COLO829 (cell line): ENCODE measurements at places on chromosomes 1 and 21.

- no peak for DNase-seq
Measured at GRCh38 chr1:203280061-203280460, 25.3 kb upstream of the BTG2 start.

- DNase-seq, result no peak
Measured at GRCh38 chr1:32464191-32464715, 619 bp upstream of the ZBTB8B start.

- DNase-seq, result no peak
Measured at GRCh38 chr21:37001441-37001840, 5.1 kb upstream of the RIPPLY3 start.

DNA sequence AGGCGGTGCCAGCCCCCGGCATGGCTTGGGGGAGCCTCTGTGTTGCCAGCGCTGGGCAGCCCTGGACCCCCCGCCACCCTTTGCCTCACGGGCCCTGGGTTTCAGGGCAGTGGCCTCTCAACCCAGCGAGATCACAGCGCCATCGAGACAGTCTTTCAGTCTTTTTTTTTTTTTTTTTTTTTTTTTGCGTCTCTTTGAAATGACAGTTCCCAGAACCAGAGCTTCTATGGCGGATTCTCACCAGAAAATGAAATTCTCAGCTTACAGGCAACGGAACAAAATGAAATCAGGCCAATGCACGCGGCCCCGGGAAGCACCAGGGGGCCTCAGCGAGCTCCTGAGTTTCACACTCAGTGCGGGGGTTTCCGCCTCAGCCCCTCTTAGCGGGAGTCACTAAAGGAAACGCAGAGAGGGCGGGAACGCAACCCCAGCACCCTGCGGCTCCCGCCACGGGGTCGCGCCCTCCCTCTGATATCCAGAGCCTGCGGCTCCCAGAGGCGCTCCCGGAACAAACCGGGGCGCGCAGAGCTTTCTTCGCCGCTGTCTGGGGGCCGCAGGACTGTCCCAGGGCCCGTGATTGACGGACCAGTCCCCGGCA lies 8.0 kb upstream of the COL6A1 start:
- peak; percentile 73 for DNase-seq

DNA sequence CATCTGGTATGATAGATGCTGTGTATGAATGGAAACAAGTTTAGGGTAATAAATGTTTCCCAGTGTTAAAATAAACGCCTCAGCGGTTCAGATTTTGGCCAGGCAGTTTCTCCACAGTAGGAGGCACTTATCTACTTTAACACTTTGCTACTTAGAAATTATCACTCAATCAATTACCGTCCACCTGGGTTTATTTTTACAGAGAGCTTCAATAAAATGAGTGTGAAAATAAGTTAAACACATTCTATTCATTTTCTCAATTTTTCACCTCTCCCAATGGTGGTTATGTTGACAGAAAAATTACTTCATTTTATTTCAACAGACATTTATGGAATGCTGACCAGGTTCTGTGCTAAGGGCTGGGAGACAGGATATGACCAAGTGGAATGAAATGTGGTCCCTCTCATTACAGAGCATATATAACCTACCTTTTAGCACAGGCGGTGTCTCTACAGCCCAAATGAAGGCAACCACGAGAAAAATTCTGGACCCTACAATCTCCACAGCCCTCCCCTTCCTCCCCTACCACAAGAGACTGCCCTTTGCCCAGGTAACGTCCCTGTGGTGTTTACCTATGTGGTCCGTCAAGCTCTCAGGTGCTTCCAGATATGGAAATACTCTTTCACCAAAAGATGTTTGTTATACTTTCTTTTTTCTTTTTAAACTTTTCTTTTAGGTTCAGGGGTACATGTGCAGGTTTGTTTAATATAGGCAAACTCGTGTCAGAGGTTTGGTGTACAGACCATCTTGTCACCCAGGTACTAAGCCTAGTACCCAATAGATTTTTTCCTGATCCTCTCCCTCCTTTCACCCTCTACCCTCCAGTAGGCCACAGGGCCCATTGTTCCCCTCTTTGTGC lies 105.5 kb downstream of the HLCS start:
- DNase-seq, result no peak

DNA sequence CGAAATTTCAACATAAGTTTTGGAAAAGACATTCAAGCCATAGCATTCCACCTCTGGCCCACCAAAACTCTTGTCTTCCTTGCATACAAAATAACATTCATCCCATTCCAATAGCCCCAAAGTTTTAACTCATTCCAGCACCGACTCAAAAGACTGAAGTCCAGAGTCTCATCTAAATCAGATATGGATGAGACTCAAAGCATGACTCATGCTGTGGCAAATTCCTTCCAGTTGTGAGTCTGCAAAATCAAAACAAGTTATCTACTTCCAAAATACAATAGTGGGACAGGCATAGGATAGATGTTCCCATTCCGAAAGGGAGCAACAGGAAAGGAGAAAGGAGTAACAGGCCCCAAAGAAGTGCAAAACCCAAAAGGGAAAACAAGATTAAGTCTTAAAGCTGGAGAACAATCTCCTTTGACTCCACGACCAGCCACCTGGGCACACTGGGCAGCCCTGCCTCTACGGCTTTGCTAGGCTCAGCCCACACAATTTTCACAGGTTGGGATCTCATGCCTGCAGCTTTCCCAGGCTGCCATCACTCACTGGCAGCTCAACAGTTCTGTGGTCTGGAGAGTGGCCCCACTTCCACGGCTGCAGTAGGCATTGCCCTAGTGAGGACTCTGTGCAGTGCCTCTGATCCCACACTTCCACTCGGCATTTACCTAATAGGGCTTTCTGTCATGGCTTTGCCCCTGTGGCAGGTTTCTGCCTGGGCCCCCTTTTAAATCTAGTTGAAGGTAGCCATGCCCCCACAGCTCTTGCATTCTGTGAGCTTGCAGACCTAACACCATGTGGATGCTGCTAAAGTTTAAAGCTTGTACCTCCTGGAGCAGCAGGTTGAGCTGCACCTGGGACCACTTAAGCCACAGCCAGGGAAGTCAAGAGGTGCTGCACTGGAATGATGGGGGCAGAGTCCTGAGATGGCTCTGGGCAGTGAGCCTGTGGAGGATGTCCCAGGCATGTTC lies 51.0 kb downstream of the RUNX3 start:
- DNase-seq, result no peak

DNA sequence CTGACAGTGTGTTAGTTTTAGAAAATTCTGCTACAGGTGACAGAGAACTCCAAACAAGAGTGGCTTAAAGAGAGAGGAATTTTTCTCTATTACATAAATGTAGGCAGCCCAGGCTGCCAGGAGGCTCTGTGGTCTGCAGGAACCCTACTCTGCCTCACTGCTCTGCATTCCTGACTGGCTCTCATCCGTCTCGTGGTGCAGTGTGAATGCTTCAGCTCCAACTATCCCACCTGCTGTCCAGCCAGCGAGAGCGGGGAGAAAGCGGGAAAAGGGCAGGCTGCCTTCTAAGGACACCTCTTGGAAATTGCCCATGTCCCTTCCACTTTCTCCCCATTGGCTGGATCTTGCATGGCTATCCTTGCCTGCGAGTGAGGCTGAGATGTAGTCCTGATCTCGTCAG lies 131.3 kb downstream of the PEX14 start:
- DNase-seq, result no peak

- DNase-seq, result no peak
Measured at GRCh38 chr1:243977094-243977493, 74.0 kb upstream of the ZBTB18 start.

GRCh38 chr1:84722794-84723193 lies 32.5 kb upstream of the SSX2IP start:
- no peak for DNase-seq

DNA sequence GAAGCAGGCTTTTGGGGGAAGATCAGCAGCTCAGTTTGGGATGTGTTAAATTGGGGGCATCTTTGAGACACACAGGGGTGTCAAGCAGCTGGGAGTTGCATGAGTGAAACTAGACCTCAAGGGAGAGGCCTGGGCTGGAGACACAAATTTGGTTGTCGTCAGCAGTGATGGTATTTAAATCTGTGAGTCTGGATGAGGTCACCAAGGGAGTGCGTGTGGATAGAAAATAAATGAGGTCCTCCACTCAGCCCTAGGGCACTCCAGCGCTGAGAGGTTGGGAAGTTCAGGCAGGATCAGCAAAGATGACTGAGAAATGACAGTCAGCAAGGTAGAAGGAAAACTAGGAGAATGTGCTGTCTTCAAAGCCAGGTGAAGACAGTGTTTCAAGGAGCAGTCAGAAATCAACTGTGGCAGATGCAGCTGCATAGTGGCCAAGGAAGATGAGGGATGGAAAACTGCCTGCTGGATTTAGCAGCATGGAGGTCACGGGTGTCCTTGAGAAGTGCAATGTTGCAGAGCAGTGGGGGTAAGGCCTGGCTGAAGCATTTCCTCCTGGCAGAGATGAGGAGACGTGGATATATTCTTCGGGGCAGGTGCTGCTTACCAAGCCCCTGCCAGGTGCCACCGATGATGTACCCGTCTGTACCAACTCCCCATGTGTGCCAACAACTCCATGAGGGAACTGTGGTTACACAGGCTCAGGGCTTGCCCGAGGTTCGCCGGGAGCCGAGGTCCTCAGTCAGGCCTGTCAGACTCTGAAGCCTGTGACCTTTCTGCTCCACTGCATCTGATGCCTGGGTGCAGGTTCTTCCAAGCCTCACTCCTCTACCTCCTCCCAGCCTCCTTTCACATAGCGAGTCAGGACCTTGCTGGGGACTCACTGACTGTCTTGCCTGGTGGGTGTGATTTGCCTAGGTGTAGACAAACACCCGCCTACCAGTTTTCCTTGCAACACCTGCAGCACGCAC lies 11.3 kb downstream of the MAP7D1 start:
- DNase-seq, result no peak

GRCh38 chr1:53246261-53247134 lies 8.2 kb upstream of the MAGOH start:
- no peak for DNase-seq

DNA sequence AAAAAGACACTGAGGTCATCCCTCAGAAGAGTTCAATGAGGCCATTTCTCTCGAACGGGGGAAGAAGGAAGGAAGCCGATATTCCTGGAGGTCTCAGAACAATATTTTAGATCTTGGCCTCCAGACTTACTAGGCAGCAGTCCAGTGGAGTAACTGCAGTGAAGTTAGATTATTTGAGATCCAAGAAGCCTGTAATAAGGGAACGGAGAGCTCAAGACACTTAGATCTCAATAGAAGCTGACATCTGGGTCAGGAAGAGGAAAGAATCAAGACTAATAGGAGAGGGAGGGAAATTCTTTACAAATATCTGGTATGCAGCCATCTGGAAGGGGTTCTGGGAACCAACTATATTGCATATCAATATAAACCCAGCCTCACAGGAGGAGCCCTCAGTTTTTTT lies 13.6 kb upstream of the ENAH start:
- no peak for DNase-seq

GRCh38 chr1:230892018-230892491 lies 23.7 kb upstream of the C1orf198 start:
- no peak for DNase-seq

GRCh38 chr1:20787840-20788795 lies 1.0 kb upstream of the HP1BP3 start:
- no peak for DNase-seq

- peak; percentile 74 for DNase-seq
Measured at GRCh38 chr1:243325305-243325890, 69.6 kb downstream of the SDCCAG8 start.

DNA sequence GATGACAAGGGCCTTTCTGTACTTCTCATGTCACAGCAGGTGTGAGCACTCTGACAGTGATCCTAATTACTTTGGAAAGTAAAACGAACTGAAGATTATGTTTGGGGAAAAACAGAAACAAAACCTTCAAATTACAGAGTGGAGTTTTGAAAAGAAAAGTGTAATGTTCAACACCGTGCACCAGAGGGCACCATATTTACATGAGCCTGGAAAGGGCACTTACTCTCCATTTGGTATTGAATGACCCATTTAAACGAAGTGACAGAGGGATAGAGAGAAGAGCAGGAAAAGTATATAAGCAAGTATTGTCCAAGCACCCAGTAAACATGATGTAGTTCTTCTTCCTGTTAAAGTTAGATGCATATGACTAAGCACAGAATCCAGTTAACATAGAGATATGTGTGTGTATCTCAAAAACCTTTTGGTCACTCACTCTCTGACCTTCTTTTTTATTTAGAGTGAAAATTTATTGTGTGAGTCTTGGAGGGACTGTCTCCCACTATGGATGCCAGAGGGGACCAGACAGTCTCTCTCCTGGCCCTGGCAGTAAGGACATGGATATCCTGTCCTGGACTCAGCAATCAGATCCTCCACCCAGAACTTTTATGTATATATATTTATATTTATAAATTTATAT lies 3.8 kb upstream of the RGSL1 start:
- peak; percentile 78 for DNase-seq
